Right lobe of liver (tissue), 6 donors: ENCODE measurements at places on chromosomes 3 and 15. TPM values are rescaled to one million over a fixed set of nuclear protein-coding genes. Genes with fewer than 3 reads are reported as not detected.

ALDH1A2 gene
- total RNA-seq, result 8.8 TPM

LYZL4 gene
- not detected for total RNA-seq

IL17RE gene
- total RNA-seq, result 1.5 TPM

CKMT1A gene
- total RNA-seq, result 1.2 TPM

CCR9 gene
- total RNA-seq, result not detected

DNA sequence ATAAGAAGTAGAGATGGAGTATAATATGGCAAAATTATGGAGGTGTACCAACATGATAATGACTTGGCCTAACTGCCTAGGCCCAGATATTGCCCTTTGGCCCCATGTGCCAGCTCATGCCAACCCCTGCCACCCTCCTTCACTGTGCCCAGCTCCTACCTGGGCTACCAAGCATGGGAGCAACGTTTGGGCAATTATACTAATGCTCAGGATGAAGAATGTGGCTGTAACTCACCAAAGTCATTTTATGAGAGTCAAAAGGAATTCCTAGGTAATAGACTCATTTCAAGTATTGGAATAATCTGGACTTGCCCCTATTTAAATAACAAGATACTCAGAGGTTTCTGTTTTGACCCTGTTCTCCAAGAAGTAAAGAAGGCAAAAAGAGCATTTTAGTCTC, 240.2 kb upstream of the IL12A start:
- peak; percentile 54 for DNase-seq

- DNase-seq, result no peak
Observed at GRCh38 chr3:153313302-153313965, 151.4 kb downstream of the RAP2B start.
